ENCODE measurements at places on chromosomes 4 and X.
A peak's percentile ranks its signal among the peaks of the same experiment; 100 is the strongest.

DNA sequence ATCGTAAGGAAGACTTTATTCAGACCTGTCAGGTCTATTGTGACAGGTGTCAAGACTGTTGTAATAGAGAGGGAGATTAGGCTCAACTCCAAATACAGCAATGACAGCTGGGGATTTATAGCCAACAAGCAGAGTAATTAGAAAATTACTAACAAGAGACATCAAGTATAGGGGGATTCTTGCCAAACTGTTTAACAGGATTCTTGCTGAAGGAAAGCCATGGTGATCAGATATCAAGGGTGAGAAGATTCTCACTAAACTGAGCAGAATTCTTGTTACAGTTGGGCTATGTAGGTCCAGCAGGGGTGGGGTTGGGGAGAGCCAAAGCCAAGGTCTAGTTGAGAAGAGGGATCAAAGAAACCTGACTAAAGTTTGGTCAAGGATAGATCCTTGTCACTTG lies 461.0 kb upstream of the GALNT7 start:
- no peak for DNase-seq

- no peak for DNase-seq
Observed at GRCh38 chrX:18278449-18278848, 57.8 kb upstream of the BEND2 start.

- DNase-seq, result no peak
Observed at GRCh38 chr4:7364979-7365378, 69.8 kb downstream of the PSAPL1 start.

DNA sequence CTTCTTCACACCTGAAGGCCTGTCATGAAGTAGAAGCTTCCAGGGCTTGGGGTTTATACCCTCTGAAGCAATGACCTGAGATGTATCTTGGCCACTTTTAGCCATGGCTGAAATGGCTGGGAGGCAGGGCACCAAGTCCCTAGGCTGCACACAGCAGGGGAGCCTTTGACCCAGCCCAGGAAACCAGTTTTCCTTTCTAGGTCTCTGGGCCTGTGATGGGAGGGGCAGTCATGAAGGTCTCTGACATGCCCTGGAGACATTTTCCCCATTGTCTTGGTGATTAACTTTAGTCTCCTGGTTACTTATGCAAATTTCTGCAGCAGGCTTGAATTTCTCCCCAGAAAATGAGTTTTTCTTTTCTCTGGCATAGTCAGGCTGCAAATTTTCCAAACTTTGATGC lies 511.0 kb upstream of the KLHL4 start:
- DNase-seq, result no peak

- DNase-seq, result no peak
Observed at GRCh38 chrX:1387141-1387776, 4.7 kb downstream of the SLC25A6 start.

DNA sequence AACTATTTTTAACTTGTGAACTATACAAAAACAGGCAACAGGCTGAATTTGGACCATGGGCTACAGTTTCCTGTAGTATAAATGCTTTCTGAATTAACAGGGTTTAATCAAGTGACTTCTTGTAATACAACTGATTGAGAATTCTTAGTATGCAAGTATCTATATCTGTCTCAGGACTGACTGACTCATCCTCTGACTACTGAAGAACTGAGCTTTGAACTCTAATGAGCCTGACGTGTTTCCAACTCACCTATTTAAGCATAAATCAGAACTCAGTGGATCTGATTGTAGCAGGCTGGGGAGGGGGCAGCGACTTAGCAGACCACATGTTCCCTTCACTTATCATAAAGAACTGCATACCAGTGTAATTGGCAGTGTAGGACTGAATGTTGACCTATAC lies 7.8 kb downstream of the SPATA4 start:
- no peak for DNase-seq

DNA sequence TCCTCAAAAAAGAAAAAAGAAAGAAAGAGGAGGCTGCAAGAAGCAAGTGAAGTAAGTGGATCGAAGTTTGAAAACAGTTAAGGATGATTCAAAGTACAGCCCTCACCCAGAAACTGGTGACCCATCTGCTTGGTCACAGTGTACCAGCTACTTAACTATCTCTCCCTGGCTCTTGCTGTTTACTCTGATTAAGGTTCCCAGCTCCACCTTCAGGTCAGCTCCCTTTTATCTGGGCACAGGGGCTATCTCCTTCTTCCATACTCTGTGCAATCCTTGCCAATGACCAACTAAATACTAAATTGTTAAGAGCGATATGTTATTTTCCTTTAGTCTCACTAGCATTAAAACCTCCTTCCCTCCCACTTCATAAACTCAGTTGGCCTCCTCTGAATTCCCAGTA lies 81.5 kb upstream of the SMIM10 start:
- DNase-seq, result no peak

DNA sequence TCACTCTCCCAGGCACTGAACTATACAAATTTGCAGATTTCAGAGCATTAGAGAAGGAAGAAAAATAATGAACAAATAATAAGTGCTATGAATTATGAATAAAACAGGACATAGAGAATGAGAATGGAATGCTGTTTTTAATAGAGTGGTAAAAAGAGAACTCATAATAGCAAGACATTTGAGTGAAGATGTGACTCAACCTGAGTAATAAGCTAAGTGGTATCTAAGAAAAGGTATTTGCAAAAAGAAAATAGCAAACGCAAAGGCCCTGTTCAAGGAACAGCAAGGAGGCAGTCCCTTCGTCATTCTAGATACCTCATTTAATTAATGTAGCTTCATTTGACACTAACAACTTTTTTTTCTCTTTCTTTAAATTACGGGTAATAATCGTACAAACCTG lies 1910.0 kb upstream of the TENM3 start:
- DNase-seq, result no peak

DNA sequence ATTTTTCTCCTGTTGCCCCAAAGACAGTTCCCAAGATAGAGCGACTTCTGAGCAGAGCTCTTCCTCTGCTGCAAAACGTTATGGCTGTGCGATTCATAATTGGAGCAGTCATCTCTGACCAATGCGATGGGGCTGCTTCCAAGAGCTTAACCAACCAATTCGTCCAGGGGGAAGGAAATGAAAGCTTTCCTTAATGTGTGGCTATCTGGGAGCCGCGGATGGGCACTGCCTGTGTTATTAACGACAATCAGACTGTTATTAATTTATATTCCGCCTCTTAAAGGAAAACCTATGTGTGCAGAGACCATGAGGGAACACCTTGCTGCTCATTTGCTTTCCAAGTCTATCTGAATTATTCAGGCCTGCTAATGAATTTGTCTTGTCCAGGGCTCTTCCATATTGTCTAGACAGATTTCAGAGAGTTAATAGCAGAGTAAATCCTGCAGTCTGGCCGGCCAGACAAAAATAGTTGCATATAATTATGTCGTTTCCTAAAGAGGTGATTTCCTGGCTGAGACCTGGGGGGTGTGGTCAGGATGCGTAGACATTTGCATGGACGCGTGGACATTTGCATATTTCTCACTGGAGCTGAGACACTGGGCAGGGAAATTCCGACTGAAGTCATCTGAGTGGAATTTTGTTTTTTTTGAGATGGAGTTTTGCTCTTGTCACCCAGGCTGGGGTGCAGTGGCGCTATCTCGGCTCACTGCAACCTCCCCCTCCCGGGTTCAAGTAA lies 135.4 kb downstream of the HMX1 start:
- no peak for DNase-seq

GRCh38 chr4:181938631-181939030 lies 304.6 kb upstream of the TENM3 start:
- DNase-seq, result no peak

- no peak for DNase-seq
Observed at GRCh38 chr4:31923634-31924033, 1203.5 kb downstream of the PCDH7 start.

- peak; percentile 4 for DNase-seq
Observed at GRCh38 chrX:118254611-118255010, 91.3 kb upstream of the WDR44 start.

GRCh38 chrX:95764972-95765451 lies 919.6 kb upstream of the DIAPH2 start:
- DNase-seq, result no peak

GRCh38 chrX:133175605-133176004 lies 42.5 kb downstream of the TFDP3 start:
- DNase-seq, result no peak

DNA sequence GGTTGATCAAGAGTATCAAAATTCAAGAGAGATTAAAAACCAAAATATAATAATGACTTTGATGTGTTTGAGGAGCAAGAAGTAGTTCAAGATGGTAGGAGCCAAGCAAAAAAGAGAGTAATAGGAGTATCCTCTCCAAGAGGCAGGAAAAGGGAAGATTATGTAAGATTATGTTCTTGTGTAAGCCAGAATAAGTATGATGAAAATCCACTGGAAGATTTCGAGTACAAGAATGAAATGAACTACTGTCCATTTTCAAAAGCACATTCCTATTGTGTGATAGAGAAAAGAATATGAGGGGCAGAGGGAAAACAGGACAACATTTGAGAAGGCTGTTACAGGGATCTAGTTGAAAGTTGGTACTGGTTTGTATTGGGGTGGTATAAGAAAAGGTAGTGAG lies 659.6 kb upstream of the INTU start:
- DNase-seq, result no peak

GRCh38 chr4:41104155-41104554 lies 110.2 kb downstream of the APBB2 start:
- no peak for DNase-seq

DNA sequence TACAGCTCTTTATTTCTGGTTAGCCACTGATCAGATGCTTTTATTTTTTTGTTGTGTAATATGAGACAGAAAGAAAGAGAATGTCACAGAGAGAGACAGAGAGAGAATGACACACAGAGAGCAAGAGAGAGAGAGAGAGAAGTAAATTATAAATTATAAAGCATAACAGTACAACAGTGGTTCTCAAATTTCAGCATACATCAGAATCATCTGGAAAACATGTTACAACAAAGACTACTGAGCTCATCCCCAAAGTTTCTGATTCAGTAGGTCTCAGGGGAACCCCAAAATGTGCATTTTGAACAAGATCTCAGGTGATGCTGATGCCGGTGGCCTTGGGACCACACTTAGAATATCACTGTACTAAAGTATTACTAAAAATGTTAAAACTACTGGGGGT lies 245.8 kb upstream of the DIAPH2 start:
- no peak for DNase-seq

GRCh38 chr4:167021545-167022155 lies 212.6 kb downstream of the SPOCK3 start:
- peak; percentile 48 for DNase-seq

DNA sequence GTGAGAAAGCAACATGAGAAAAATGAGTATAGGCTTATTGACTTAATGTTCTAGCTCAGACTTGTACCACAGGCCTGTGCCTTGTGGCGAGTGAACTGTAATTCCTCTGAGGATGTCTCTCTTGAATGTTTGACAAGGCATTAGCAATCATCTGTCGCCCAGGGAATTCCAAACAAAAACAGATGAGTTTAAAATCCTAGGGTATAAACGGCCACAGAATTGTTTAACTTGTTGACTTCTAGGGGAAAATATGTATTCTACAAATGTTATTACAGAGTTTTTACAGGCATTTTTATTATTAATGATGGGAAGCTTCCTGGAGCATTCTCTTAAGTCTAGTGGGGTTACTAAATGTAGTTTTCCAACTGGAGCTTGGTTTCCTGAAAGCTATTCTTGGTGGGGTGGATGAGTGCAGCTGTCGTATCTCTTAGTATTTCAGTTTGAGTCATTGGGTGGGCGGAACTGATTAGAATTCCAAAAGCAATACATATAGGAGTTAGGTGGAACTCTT lies 40.6 kb downstream of the ARHGAP10 start:
- DNase-seq, result no peak

DNA sequence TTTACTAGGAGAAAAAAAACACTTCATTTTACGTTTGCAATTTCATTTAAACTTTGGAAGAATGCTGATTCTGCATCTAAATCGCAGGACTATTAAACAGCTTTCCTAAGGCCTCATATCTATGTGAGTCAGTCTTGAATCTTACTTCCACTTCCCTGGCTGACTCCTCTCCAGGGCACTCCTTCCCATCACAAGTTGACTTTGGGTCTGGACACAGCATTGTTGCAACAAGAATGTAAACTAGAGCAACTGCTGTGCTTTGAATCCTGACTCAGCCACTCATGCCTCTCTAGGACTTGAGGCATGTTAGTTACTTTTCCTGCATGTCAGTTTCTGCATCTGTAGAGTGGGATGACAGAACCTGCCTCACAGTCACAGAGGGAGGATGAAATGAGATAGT lies 413.8 kb downstream of the FAT4 start:
- DNase-seq, result no peak

- DNase-seq, result peak; percentile 55
Observed at GRCh38 chrX:39577985-39578869, 519.5 kb downstream of the BCOR start.

DNA sequence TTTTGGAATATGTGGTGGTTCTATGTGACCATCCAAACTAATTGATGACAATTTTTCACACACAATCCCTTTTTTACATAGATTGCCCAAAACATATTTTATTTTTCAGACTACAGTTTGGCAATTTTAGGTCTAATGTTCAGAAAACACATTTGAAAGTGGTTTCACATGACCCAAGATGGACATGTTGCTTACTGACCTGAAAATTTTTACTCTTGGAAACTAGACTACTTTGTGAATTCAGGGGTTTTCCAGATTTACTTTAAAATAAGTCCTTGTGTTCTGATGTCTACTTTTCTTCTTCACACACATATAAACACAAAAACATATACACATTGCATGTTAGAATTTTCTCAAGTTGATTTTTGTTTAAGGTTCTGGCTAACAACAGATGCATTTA lies 79.5 kb downstream of the HMGB2 start:
- no peak for DNase-seq

DNA sequence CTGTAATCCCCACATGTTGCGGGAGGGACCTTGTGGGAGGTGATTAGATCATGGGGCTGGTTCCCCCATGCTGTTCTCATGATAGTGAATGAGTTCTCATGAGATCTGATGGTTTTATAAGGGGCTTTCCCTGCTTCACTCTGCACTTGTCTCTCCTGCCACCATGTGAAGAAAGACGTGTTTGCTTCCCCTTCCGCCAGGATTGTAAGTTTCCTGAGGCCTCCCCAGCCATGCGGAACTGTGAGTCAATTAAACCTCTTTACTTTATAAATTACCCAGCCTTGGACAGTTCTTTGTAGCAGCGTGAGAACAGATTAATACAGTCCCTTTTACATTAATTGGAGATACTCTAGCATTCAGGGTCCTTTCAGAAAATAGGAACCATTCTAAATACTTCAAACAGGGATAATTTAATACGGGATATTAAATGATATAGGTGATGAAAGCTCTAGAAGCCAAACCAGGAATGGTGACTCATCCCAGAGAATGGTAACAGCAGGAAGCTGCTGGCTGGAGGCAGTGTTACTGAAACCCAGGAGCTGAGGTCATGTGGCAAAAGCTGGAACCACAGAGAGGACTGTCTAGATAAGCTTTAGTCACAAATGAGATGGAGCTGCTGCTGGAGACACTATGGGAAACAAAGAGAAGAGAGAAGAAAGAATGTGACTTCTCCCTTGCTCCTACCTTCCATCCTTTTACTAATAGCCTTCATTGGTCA lies 57.3 kb downstream of the GSTCD start:
- no peak for DNase-seq

GRCh38 chr4:67480810-67481209 lies 64.5 kb downstream of the CENPC start:
- DNase-seq, result no peak

- no peak for DNase-seq
Observed at GRCh38 chr4:120316416-120316815, 249.8 kb upstream of the MAD2L1 start.

GRCh38 chr4:119106036-119107000 lies 29.3 kb upstream of the MYOZ2 start:
- DNase-seq, result no peak

GRCh38 chrX:16671005-16671404 lies 21.0 kb downstream of the S100G start:
- DNase-seq, result no peak
